ENCODE measurements at places on chromosomes 5 and 9.

DNA sequence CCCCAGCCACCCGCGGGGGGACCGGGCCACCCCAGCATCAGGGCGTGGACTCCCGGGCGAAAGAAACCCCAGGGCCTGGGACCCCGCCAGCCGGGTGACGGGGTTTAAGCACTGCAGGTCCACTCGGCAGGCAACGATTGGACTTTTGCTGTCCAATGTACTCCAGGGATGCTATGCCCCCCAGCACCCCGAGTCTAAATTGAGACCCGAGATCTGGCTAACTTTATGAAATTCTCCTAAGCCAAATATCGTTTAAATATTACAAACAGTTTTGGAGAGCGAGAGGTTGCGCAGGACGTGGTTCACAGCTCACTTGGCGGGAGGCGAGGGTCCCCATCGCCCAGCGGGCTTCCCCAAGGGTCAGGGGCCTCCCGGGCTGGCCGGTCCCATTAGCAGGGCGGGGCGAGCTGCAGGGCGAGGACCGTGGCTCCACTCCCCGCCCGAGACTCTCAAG lies 384 bp upstream of the MRPS2 start:
- peak; percentile 47 for DNase-seq

- no peak for DNase-seq
Observed at GRCh38 chr5:78908173-78909061, 76.7 kb downstream of the ARSB start.

DNA sequence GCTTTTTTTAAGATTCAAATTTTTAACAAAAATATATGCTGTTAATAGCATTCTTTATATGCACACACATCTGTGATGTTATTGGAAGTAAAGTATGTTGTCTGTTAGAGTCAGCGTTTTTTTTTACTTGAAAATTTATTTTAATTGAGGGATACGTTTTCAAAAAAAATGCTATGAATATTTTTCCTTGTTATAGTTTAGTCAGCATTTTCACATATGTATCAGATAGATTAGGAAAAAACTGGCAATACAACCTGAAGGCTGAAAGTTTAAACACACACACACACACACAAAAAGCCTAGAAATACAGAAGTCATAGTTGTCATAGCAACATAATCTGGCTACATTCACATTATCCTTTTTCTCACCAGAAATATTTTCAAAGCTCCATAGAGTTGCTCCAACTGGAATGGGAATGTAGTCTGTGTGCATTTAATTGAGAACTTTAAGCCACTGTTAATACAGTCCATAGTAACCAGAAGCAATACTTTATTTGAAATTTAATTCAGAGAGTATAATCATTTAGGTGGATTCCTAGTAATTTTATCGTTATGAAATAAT lies 116.6 kb downstream of the CDH12 start:
- no peak for DNase-seq

DNA sequence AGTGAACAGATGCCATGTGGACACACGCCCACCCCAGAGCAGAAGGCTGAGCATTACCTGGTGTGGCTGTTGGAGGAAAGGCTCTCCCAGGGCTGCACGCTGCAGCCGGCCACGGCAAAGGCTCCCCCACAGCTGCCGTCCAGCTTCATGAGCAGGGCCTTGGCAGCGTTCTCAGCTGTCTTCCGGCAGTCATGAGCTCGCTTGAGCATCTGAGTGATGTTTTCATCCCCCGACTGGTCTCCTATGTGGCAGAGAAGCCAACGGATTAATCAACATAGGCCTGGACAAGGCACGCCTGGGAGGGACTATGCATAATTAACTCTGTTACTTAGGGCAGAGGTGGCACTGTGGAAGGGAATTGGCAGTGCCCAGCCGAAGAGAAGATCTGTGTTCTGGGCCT lies 87.3 kb downstream of the DCP2 start:
- no peak for DNase-seq

DNA sequence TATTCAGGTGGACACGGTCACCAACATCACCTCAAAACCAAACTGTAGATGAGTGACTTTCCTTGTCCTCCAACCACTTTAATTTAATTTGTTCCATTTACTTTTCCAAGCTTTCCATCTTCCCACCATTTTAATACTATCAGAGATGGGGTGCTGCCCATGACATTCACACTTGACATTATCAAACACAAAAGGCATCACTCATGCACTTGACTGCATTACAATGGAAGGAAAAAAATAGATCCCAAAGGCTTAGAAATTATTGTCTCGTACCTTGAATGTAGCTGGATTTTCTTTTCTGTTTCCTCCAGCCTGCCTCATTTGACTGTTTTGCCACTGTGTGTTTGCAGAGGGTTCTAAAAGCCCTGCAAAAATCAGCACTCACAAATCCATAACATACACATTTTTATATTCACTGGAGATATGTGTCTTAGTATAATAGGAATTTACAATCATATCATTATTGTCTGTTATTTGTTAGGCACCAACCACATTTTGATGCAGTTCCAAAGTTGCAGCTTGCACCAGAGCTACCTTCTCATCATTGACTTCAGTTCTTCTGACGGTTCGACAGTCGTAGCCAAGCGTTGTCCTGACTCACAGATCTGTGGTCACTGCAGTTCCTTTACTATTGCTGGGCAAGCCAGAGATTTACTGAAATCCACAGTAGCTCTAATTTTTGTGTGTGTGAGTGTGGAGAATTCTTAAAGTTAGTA lies 712.3 kb upstream of the WWC1 start:
- no peak for DNase-seq

DNA sequence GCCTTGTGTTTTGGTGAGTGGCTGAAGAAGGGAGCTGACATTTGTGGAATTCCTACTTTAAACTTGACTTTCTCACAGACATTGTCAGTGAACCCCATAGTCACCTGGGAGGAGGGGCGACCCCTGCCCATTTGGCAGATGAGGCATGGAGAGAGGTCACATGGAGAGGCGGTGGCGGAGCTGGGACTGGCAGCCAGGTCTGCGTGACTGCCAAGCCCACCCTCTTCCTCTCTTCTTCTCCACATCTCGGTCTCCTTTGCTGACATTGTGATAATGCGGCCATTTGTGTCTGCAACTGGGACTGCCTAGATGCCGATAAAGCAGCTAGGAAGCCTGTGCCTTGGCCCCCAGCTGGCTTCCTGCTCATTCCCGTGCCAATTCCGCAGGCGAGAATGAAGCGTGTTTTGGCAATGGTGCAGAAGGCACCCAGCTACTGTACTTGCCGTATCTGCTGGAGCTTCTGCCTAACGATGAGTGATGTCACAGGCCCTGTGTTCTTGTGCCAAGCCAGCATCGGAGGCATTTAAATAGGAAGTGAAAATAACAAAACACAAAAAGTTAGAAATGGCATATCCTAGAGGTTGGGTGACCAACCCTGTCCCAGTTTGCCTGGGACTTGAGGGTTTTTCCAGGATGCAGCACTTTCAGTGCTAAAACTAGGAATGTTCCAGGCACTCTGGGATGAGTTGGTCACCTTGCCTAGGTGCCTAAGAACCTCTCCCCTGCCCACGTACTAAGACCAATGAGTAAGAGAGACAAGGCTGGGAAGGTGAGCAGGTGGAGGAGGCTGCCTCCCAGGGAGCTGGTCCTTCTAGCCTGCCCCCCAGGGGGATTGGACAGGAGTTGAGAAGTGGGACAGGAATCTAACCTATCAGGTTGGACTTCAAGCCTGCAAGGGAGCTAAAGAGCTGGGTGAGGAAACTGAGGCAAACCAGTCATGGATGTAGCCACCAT lies 23.6 kb downstream of the OLFML2A start:
- DNase-seq, result peak; percentile 86

DNA sequence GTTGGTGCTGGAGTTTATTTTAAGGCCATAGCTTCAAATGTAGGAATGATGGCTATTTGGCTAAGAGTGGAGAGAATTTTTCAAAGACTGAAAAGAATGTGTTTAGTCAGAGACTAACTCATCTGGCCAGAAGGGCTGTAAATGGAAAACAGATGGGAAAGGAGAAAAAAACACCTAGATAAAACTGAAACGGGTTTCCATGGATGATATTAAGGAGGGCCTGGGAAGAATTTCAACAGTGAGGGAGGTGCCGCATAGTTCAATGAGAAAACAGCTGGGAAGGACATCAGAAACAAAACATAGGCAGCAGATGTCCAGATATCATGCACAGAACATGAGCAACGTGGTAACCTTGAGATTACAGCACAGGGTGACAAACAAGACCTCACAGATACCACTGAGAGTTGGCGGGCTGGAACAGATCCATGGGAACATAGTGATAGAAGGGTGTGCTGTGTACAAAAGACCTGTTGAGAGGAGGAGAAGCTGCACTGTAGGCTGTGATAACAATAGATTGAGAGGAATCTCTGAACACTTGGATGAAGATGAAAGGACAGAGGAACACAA lies 31.2 kb upstream of the RAD23B start:
- no peak for DNase-seq

- no peak for DNase-seq
Observed at GRCh38 chr5:153081385-153081784, 409.1 kb upstream of the GRIA1 start.

- DNase-seq, result peak; percentile 29
Observed at GRCh38 chr5:44774279-44774880, 34.4 kb upstream of the MRPS30 start.

- DNase-seq, result no peak
Observed at GRCh38 chr5:56827049-56827448, 11.7 kb downstream of the MAP3K1 start.

- no peak for DNase-seq
Observed at GRCh38 chr5:146369691-146370090, 31.1 kb downstream of the POU4F3 start.

DNA sequence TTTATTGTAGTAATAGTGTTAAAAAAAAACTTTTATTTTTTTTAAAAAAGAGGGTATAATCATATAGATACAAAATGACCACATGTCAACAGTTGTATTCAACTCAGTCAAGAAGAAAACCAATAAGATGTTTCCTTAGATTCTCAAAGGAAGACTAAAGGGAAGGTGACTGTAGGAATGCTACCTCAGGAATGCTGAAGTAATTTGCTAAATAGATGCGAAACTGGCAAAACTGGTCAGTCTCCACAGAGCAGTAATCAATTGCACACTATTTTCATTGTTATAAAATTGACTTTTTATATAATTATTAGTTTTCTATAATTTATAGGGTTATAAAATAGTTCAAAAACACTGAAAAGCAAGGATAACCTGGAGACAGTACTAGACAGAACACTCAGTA lies 204.8 kb downstream of the GABRG2 start:
- DNase-seq, result no peak

- no peak for DNase-seq
Observed at GRCh38 chr5:93569300-93570160, 11.5 kb downstream of the NR2F1-AS1 start.

DNA sequence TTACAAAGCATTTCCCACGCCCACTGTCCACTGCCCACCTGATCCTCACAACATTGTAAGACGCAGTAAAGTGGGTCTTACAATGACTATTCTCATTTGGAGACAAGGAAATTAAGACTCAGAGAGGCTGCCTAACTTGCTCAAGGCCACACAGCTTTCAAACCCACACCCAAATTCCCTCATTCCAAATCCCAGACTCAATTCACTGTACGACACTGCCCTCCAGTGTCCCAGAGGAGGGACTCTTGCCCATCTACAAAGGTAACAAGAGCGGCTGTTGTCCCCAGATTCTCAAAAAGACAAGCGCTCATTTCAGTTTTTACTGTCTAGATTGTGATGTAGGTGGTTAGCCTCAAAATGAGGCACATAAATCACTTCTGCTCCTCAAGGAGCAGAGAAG lies 184.6 kb downstream of the ACTL7B start:
- DNase-seq, result no peak

GRCh38 chr5:168443533-168443932 lies 42.7 kb upstream of the RARS1 start:
- DNase-seq, result no peak

DNA sequence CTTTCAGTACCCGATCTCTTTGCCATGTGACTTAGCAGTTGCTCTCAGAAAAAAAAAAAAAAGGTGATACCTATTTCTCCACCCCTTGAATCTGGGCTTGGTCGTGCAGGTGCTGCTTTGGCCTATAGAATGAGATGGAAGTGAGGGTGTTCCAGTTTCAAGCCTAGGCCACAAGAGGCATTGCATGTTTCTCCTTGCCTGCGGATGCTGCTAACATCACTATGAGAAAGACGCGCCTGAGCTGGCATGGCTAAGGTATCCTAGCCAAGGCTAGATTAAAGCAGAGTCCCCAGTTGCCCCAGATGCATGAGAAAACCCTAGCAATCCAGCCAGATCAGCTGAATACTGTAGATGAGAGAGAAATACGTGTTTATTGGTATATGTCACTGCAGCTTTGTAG lies 14.7 kb upstream of the CSF1R start:
- DNase-seq, result no peak

Data from GM13977 (cell line).